ENCODE measurements at places on chromosomes 6 and 20. TPM values are rescaled to one million over a fixed set of nuclear protein-coding genes. Genes with fewer than 3 reads are reported as not detected.

DNA sequence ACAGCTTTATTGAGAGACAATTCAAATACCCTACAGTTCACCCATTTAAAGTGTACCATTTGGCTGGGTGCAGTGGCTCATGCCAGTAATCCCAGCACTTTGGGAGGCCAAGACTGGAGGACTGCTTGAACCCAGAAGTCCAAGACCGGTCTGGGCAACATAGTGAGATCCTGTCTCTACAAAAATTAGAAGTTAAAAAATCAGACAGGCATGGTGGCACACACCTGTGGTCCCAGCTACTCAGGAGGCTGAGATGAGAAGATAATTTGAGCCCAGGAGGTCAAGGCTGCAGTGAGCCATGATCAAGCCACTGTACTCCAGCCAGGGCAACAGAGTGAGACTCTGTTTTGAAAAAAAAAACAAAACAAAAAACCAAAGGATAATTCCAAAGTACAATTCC lies 8.9 kb downstream of the CAPN11 start:
- no peak for DNase-seq

DNA sequence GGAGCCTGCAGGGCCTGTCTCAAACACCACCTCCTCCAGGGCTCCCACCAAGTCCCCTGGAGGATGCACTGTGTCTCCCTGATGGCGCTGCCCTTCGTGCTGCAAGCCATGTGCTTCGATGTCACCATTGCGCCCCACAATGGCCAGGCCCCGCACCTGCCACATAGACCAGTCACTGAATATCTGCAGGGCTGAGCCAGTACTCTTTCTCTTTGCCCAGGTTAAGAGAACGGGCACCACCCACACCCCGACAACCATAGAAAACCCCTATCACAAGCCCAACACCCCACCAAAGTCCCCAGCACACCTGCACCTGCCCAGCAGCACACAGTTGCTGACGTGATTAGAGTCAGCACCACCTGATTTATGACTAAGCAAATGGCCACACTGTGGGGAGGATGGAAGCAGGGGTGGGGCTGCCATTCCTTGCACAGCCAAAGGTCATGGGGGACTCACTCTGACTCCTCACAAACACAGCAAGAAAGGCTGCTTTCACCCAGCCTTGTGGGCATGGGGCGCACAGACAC lies 104.3 kb downstream of the SLC23A2 start:
- no peak for DNase-seq

GRCh38 chr20:31774408-31774807 lies 35.3 kb downstream of the TPX2 start:
- DNase-seq: no peak

GRCh38 chr6:142271476-142271875 lies 30.3 kb upstream of the ADGRG6 start:
- DNase-seq: no peak

DNA sequence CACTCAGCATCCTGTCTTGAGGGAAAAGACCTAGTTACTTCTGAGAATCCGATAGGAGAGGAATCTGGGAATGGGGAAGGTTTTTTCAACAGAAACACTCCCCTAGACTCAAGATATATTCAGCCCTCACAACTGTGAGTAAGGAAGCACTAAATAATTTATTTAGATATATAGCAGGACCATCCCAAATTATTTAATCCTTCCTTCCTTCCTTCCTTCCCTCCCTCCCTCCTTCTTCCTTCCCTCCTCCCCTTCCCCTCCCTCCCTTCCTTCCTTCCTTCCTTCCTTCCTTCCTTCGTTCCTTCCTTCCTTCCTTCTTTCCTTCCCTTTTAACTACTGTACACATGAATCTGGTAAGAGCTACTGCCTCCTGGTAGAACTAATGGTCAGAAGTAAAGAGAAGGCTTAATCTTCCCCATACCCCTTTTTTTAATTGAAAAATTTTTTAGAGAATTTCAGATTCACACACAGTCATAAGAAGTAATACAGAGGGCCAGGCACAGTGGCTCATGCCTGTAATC lies 10.1 kb downstream of the SLC24A3 start:
- no peak for DNase-seq

- DNase-seq: no peak
Measured at GRCh38 chr6:56497240-56497639, 145.4 kb downstream of the DST start.

- DNase-seq: no peak
Measured at GRCh38 chr6:2187826-2188225, 57.6 kb downstream of the GMDS start.

DNA sequence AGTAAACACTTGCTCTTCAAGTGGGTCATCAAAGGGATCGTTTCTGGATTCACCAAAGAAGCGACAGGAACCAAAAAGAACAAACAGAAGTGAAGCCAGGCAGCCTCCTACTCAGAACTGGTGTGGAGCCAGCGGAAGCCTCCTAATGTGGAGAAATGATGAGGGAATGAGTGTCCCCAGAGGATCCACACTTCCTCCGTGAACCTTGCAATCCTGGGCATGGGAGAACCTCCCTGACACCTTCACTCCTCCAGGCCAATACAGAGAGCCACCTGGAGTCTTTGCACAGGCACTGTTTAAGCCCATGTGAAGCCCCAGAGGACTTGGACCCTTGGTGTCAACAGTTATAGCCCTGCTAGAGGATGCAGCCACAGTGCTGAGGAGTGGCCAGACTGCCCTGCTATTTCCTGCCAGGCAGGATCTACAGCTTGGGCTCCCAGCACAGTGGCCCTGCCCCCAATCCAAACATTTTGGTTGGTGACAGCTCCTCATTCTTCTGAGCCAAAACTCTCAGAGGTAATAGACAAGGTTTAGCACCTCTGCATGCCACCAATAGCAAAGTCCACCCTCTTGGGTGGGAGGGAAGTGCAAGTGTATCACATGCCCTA lies 23.2 kb upstream of the SERINC1 start:
- no peak for DNase-seq

DNA sequence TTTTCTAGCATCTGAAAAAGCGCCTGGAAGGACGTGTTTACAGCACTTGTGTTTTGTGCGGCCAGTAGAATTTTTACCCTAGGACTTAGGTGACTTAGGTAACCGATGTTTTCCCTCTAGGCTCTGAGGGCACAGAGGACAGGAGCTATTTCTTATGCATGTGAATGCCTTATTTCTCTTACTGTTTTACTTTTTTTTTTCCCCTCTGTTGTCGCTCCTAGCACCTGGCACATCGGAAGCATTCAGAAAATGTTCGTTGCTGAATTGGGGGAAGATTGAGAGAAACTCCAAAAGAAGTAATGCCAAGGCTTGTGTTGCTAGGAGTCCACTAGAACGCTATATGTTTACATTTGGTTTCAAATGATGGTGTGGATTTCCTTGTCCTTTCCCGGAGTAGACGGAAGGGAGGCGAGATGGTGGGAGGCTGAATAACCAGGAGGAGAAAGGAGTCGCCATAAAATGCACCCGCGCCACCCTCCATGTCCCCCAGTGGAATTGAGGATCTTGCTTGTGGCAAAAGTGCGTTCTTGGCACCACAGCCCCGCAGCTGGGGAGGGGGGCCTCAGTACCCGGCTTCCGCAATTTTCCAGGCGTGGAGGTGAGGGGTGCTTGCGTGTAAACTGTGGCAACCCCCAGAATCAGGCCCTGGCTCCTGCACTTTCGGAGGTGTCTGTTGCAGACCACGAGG lies 6.9 kb downstream of the OLIG3 start:
- DNase-seq: no peak

DNA sequence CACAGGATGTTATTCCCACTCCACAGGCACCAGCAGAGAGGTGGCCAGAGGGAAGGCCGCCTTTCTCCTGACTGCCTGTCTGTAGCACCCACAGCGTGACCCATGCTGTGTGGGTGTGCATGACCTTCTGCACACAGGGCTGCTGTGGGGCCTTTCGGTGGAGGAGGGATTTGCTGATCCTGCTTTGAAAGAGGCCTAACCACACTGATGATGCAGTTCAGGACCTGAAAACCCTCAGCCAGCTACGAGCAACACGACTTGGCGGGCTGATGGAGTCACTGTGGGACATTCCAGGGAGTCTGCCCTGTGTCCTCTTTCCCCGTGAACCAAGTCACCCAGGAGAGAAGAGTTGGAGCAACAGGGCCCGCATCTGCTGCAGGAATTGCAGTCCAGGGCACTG lies 49.1 kb downstream of the SYTL3 start:
- DNase-seq: peak; percentile 16

- DNase-seq: peak; percentile 56
Measured at GRCh38 chr6:107670792-107671199, 153.3 kb downstream of the SCML4 start.

DNA sequence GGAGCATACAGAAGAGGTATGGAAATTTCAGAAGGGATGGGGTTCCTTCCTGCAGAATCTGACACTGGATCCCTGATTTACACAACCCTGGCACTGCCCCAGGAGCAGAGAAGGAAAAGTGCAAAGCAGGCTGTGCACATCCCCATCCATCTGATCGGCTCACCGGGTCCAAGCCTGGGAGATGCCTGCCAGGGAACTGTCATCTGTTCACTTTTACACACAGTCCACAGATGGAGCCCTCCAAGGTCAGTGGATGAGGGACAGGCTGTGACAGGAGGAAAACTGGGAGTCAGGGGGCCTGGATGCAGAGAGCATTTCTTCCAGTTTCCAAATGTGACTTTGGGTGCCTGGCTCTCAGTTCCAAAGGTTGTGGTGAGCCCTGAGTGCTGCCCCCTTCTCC lies 11.0 kb upstream of the SYNDIG1 start:
- no peak for DNase-seq

DNA sequence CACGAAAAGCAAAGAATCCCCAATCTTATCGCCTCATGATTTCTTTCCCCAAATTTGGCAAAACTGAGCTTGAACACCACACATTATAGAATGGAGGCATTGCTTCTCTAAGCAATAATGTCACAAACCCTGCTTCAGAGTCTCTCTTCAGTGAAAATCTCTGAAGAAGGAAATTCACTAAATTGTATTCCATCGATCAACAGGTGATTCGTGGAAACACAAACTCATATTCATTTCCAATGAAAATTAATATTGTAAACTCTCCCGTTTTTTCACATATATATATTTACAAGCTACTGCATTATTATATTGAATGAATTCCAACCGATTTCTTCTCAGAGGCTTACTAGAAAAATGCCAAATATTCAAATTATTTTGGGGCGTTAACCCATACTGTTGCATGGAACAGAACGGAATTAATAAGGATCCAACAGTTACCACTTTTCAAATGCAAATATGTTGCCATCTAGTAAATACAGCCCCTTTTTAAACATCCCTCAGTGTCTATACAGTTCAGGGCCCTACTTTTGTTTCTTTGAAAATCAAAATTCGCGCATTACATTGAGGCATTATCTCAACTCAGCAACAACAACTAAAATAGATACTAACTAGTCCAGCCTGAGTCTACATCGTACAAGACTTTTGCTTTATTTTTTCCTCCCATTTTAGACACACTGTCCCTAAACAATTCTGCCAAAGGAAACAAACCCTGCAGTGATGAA lies 1.3 kb downstream of the KIF13A start:
- DNase-seq: no peak

DNA sequence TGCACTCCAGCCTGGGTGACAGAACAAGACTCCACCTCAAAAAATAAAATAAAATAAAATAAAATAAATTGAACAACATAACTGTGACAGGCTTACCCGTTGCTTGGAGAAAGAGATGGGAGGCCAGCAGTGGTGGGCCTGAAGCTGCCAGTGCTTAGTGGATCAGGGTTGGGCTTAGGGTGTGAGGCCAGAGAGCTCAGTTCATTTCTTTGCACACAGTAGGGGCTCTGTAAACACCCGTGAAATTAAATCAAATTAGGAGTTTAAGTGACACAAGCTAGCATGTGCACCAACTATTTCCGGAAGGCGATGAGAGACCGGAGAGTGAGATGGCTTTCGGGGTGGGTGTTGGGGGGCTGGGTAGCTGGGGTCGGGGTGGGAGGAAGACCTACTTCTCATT lies 25.8 kb upstream of the TTPAL start:
- no peak for DNase-seq

DNA sequence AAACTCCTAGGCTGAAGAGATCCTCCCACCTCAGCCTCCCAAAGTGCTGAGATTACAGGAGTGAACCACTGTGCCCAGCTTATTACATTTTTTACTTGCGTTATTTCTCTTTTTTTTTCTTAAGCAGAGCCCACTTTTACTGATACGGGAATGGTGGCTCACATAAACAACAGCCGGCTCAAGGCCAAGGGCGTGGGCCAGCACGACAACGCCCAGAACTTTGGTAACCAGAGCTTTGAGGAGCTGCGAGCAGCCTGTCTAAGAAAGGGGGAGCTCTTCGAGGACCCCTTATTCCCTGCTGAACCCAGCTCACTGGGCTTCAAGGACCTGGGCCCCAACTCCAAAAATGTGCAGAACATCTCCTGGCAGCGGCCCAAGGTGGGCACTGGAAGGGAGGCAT lies 10.5 kb downstream of the CAPN11 start:
- peak; percentile 53 for DNase-seq

DNA sequence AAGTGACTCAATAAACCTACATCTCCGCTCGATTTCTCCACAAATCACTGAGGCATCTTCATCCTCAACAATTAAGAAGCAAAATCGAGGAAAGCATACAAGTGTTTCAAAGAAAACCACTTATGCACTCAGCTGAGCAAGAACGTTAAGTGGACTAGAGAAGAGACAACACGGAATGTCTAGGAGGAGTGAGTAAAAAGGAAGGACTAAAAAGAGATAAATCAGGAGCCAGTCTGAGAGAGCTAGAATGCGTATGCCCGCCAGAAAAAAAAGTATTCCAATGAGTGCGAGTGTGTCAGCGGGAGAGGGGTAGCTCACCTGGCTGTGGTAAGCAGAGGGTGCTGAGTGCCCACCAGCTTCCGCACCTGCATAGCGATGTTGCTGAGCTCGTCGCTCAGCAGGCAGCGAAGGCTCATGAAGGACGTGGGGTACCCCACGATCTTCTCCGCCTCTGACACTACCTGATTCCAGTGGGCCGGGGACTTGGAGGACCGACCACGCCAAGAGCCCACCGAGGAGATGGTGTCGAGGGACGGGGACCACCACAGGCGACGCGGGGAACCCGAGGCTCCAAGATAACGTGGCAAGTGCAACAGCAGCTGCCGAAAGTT lies 587 bp downstream of the PDSS2 start:
- peak; percentile 58 for DNase-seq

GRCh38 chr6:2110504-2110903 lies 134.9 kb downstream of the GMDS start:
- no peak for DNase-seq

Gene RWDD2A
- 6.1 TPM for total RNA-seq

Gene PTCRA
- not detected for total RNA-seq

Gene PPP1R14C
- total RNA-seq: 8.2 TPM

Gene FAM162B
- not detected for total RNA-seq

Gene NRSN1
- not detected for total RNA-seq

Gene ECT2L
- total RNA-seq: not detected

Gene DEFB126
- not detected for total RNA-seq

Gene PAK5
- total RNA-seq: not detected

Gene CYP39A1
- not detected for total RNA-seq

Gene GLYATL3
- total RNA-seq: not detected
